ENCODE measurements at places on chromosomes 7 and 10.
A peak's percentile ranks its signal among the peaks of the same experiment; 100 is the strongest.

DNA sequence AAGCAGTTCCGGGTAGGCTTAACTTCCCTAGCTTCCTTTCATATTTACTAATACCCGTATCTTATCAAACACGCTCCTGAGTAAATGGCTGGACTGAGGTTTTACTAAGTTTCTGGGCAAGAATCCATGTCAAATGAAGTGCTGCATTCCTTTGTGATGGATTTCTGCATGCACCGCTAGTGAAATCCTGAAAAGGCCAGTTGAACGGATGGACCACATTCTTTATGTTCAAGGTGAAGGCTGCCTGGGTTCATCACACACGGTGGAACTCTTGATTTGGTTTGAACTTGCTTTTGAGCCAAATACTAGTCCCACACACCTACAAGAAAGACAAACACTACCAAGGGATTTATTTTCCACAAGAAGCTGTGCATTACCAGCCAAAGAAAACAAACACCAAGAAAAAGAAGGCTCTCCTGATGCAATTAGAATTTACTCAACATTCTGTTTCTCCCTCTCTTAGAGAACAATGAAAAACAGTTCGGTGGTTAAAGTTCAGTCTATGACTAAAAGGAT lies 255.0 kb upstream of the SEMA3C start:
- peak; percentile 84 for DNase-seq

GRCh38 chr7:72336632-72337389 lies 75.3 kb downstream of the CALN1 start:
- DNase-seq = no peak

GRCh38 chr7:155396661-155397060 lies 61.3 kb upstream of the EN2 start:
- DNase-seq = no peak

GRCh38 chr7:35336444-35336843 lies 82.5 kb upstream of the TBX20 start:
- DNase-seq = no peak

GRCh38 chr10:62721687-62722086 lies 82.8 kb upstream of the ADO start:
- DNase-seq = no peak

DNA sequence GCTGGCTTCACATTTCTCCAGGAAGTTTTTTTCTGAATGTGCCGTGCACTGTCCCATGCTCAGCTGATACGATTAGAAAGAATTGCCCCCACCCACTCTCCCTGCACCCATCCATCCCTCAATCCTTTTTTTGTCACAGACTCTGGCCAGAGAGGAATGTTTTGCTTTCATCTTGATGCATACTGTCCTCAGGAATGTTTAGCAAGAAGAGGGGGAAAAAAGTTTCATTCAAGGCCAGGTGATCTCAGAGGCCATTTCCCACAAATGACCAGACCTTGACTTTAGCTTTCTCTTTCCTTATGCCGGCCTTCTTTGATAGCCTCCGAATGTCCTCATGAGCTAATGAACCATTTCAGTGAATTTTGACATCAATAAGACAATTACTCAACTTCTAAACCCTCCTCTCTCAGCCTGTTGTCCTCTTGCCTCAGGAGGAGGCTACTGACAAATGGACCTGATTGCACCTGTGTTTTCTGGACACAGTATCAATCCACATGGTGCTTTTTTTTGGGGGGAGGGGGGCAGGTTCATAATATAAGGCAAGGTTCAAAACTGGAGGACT lies 105.0 kb upstream of the KLF6 start:
- DNase-seq = peak; percentile 94

- DNase-seq = no peak
Measured at GRCh38 chr10:4833286-4833685, 7.3 kb downstream of the AKR1E2 start.

DNA sequence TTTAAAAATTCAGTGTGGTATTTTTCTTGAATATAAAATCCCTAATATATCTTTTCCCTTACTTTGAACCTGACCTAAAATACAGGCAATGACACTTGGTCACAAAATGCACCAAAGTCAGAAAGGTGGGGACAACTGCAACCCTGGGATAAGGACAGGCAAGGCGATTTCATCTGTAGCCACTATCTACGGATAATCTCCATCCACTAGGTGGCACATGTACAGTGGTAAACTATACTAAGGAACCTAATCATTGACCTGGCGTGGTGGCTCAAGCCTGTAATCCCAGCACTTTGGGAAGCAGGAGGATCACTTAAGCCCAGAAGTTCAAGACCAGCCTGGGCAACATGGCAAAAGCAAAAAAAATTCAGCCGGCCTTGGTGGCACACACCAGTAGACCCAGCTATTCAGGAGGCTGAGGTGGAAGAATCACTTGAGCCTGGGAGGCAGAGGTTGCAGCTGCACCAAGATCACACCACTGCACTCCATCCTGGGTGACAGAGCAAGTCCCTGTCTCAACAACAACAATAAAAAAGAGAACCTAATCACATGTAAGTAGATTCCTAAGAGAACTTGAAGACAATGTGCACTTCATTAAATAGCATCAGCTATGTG lies 98.9 kb downstream of the KMT2C start:
- peak; percentile 50 for DNase-seq

DNA sequence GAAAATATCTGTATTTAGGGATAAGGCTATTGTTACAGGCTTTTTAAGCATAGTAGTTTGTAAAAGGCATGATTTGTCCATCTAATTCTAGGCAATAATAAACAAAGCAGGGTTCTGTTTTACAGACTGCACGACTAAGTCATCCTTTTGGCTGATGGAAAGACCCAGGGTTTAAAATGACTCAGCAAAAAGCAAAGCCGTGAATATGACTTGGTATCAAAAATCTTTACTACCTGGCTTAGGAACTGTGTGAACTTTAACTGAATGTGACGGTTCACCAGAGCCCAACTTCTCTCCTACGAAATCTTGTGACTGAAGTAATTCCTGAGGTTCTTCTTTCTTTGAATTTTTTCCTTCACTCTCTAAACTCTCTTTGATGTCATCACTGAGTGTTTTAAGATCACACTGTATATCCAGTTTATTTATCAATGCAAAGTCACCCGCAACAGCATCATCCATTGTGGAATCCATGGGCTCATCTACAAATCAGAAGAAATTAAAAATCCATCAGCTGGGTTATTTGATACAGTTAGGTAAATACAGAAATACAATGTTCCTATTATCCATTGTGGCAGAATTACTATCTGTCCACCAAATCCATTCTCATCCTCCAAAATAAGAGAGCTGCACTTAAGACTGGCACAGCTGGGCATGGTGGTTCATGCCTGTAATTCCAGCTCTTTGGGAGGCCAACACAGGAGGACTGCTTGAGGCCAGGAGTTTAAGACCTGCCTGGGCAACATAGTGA lies 17.0 kb downstream of the ATE1 start:
- DNase-seq = peak; percentile 34
